NCI-H1436 treated with DMSO at 0.1 percent for 48 hours (cell line): ENCODE measurements at places on chromosomes 7 and 10.

GRCh38 chr7:153188630-153189029 lies 429.1 kb downstream of the ACTR3B start:
- no peak for DNase-seq

GRCh38 chr10:49613882-49614241 lies at the start of gene CHAT:
CHAT (plus strand) TSS chr10:49614037; CDS start chr10:49614190, 153 bp downstream.
- no peak for DNase-seq

DNA sequence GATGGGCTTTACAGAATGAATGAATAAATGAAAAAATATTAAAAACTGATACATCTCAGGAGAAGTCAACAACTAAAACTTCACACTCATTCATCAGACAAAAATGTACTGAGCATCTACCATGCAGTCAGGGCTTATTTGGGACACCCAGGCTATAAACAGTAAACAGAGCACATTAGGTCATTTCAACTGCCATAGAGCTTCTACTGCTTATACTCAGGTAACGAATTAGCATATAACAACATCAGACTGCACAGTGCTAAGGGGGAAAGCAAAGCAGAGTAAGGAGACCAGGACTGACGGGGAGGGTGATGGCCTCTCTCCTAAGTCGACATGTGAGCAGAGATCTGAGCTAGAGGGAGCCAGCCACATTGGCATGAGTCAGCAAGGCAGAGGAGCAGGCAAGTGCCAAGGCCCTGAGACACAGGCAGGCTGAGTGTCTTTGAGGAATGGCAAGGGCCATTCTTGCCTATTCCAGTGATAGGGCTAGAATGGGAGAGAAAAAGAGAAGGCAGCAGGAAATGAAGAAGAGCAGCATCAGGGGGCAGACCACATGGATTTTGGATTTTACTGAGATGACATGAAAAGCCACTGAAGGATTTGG lies 528.9 kb downstream of the PARD3 start:
- DNase-seq = no peak

- no peak for DNase-seq
Observed at GRCh38 chr10:25451401-25451800, 276.6 kb downstream of the GPR158 start.

DNA sequence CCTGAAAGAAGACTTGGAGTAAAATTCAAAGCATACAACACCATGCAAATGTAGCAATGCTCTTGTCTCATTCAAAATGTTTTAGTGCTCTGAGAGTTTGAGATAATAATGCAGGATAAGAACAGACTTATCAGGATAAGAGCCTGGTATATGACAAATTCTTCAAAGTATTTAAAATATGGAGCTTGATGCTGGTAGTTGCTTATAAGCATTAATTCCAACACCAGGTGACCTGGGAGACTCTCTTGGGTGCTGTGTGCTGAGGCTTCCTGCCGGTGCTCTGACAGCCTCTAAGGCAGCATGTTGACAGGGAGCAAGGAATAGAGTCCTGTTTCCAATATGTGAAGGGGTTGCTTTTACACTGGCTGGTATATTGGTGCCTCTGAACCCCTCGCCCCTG lies 34.8 kb upstream of the SLC26A5 start:
- no peak for DNase-seq

- peak; percentile 85 for DNase-seq
Observed at GRCh38 chr7:138975343-138976104, 5.7 kb downstream of the KIAA1549 start.

DNA sequence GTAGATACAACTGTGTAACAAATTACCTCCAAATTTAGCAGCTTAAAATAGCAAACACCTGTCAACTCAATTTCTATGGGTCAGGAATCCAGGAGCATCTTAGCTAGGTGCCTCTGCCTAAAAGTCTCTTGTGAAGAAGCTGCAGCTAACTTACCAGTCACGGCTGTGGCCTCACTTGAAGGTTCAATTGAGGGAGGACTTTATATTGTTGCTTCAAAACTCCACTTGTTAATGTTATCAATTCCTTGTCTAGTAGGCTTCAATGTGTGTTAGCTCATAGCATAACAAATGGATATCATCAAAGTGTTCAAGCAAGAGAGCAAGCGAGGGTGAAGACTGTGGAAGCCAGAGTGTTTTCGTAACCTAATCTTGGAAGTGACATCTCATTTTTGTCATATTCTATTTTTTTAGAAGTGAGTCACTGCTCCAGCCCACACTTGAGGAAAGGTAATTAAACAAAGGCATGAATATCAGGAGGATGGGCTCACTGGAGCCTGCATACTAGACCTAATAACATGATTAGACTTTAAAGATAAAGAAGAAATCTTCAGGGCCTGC lies 172.9 kb downstream of the SPAG6 start:
- DNase-seq = no peak

- no peak for DNase-seq
Observed at GRCh38 chr10:92413011-92413410, 122.0 kb downstream of the MARCHF5 start.

- no peak for DNase-seq
Observed at GRCh38 chr10:74310652-74311257, 159.7 kb downstream of the ADK start.

GRCh38 chr10:11782793-11783557 lies 40.2 kb upstream of the PROSER2 start:
- DNase-seq = no peak

DNA sequence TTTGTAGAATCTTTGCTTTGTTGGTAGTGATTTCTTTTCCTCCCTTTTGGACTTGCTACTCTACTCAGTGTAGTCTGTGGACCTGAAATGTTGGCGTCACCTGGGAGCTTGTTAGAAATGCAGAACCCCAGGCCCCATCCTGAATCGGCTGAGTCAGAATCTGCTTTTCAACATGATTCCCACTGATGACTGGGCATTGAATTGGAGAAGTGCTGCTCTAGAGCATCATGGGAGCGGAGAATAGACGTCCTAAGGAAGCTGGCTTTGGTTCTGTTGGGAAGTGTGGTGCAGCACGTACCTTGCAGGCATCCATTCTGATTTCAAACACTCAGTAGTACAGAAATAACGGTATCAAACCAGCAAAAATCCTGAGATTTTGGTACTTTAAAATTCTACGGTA lies 54.7 kb downstream of the RBM33 start:
- no peak for DNase-seq

DNA sequence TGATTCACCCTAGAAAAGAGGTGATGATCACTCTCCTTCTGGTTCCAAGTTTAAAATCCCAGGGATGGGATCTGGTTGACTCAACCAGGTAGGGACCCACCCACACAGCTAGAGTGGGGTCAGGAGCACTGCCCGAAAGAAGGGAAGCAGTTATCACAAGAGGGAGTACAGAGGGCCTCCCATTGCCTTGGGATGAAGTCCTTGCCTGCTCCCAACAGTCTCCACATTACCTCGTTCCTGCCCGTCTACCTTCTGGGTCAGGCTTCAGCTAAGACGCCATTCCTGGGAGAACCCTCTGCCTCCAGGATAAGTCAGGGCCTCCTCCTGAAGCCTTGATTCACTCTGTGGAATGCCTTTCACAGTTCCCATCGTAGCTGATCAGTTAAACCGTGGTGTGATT lies 23.8 kb downstream of the ZMIZ2 start:
- no peak for DNase-seq

GRCh38 chr7:47787249-47788069 lies 160.8 kb downstream of the PKD1L1 start:
- DNase-seq = no peak

DNA sequence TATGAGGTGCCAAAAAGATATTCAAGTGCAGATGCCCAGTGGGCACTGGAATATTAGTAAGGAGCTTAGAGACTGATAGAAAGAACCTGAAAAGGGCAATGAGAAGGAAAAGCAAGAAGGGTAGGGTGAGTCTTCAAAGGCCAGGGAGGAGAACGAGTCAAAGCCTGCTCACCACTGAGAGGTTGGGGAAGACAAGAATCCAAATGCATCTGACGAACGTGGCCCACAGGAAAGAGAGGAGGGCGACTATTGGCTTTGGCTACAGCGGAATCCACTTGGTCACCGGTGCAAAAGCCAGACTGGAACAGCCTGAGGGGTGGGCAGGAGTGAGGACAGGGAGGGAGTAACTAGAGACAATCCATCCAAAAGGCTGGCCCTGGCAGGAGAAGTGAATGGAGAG lies 216.7 kb upstream of the KLF14 start:
- DNase-seq = no peak

GRCh38 chr7:146290746-146291145 lies 174.1 kb downstream of the CNTNAP2 start:
- no peak for DNase-seq
